Midbrain (tissue), 1 donor: ENCODE measurements at places on chromosomes 6 and 20.

DNA sequence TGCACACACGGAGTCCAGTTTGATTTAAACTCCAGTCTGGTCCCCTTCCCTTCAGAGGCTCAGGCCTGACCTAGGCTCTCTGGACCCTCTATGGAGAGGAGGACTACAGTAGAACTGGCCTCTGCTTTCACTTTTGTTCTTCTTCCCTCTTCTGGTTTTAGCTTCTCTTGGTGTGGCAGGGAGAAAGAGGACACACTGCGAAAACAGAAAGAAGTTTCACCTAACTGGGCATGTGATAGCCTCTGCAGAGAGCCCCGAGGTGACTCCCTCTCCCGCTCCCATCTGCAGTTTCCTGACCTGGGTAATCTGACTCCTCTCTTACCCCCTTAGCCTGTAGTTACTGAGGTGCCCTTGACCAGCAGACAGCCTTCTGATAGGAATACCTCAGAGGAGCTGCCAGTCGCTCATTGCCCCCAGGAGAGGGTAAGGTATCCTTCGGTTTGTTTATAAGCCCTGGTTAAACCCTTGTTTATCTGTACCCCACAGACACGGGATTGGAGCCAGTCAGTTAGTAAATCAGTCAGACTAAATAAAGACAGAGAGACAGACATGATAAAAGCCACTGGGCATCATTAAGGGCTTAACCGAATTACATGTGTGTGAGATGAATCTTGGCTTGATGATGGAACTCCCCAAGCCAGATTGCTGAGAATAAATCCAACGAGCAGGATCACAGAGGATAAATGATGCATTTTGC lies 12.0 kb upstream of the DTNBP1 start:
- DNase-seq = no peak

GRCh38 chr6:143160439-143161220 lies 99.9 kb downstream of the AIG1 start:
- no peak for DNase-seq

- DNase-seq = no peak
Observed at GRCh38 chr6:144338474-144338873, 53.3 kb downstream of the UTRN start.

- DNase-seq = no peak
Observed at GRCh38 chr20:43014206-43014605, 175.5 kb downstream of the PTPRT start.

DNA sequence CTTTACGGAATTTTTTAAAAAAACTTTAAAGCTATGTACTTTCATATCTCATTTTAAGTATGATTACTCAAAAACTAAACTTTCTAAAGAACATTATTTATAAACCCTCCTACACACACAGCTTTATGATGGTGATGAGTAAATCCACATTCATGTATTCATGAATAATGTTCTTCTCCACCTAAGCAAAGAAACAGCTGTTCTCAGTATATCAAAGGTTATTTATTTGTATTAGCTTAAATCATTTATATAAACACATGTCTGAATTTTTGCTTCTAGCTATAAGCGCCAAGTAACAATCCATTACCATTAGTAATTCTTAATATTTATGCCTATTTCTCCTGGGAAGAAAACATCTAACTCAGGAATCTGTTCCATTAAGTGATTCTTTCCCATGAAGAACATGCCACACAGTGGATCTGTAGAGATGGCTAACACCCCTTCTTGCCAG lies 63.3 kb downstream of the SMLR1 start:
- no peak for DNase-seq

GRCh38 chr20:14706555-14706954 lies 369.1 kb upstream of the FLRT3 start:
- no peak for DNase-seq

GRCh38 chr20:16283307-16283706 lies 289.9 kb downstream of the KIF16B start:
- no peak for DNase-seq

GRCh38 chr6:80329496-80329895 lies 223.0 kb downstream of the BCKDHB start:
- no peak for DNase-seq

GRCh38 chr6:33335916-33336315 lies 18.4 kb upstream of the ZBTB22 start:
- no peak for DNase-seq

DNA sequence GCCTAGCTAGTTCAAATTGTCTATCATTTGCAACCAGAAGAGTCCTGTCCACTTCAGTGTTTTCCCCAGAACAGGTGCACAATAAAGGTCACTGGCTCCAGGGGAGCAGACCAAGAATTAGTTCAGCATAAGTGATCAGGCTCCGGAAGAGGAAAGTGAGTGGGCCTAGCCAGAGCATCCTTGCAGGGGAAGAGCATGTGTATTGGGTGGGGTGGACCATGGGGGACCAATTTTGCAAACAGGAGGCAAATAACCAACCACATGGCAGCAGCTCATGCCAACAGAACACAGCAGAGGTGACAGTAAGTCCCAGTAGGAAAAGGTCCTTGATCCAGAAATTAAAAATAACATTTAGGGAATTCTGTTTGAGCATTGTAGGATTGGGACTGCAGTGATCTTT lies 43.2 kb upstream of the CNR1 start:
- no peak for DNase-seq

GRCh38 chr6:136736281-136736960 lies 55.9 kb downstream of the MAP3K5 start:
- DNase-seq = no peak

- DNase-seq = no peak
Observed at GRCh38 chr6:37745748-37746147, 48.1 kb upstream of the MDGA1 start.

GRCh38 chr6:19465760-19466159 lies 371.4 kb upstream of the ID4 start:
- no peak for DNase-seq

DNA sequence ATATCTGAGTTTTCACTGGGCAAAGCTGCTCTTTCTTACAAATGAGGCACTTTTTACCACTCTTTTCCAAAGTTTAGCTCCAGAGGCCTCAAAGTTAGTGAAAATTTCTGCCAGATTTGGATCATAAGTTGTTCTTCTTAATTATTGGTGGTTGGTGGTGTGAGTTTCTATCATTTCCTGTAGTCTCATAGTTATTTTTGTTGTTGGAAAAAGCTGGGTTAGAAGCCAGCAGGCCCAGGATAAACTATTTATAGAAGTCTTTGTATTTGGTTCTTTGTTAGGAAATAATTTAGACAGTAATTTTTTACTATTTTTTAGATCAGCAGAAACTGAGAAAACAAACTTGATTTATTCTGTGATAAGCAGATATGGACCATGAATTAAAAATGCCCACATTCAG lies 10.6 kb downstream of the PFDN4 start:
- no peak for DNase-seq

DNA sequence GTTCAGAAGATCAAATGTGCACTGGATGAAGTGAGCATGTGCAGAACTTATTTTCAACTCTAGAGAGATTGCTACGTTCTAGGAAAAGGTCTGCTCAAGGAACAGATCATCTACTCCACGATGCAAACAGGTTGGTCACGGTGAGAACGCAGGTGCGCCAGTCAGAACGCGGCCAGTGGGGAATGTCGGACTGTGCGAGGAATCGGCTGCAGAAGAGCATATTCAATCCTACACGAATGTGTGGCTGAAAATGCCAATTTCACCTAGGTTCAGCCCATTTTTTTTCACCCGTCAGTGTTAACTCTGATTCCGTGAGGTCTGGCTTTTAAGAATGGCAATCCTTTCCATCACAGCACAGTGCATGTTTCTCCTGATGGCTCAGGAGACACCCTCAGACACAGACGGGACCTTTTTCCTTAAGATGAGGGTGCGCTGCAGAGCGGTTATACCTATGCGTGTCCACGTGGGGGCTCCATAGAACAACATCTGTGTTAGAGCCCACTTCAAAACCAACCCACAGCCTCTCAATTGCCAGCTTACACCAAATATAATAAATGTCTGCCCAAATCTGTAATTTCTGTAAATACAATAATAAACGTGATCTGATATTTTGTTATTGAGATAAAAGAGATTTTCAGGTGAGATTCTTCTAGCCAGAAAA lies 250.4 kb downstream of the FOXA2 start:
- DNase-seq = peak; percentile 25

- DNase-seq = no peak
Observed at GRCh38 chr20:31920275-31920855, 31.5 kb downstream of the PDRG1 start.

DNA sequence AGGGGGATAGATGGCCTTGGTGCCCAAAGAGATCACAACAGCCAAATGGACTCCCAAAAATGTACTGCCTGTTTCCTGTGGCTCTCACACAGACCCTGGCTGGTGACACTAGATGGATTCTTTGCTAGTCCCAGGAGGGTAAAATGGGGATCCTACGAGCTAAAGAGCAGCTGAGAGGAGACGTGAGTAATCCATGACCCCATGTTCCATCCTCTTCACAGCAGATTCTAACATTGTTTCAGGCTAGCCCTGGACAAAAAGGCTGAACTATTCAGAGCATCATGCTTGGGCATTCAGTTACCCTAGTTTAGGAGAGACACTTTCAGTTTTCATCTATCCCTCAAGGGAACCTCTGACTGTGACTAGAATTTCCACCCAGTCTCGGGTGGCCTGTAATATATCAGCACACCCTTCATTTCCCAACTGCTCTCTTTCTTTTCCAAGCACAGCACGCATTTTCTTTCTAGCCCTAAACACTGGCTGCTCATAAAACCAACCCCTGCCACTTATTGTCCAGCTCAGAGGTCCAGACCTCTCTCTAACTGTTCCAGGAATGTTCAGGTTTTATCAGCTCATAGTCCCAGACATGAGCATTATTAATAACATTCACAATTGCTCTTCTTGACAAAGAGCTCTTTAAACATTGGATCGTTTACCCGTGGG lies 48.5 kb downstream of the SLC22A1 start:
- no peak for DNase-seq

DNA sequence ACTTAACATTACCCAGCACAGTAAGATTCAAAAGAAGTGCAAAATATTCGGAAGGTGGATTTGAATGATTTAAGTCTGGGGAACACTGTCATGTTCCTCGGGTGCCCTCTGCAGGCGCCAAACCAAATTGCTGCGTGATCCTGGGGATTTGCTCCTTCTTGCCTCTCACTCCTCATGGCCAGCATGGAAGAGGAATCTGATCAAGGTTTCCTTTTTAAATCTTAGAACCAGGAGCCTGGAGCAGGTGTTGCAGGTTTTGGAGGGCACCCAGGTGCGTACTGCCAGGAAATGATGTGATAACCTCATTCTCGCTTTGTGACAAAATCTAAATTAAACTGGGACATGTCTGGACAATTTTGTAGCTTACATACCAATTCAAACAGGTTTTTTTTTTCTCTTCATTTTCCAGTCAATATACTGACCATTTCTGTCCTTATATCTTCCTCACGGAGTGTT lies 8.1 kb upstream of the PFDN4 start:
- DNase-seq = peak; percentile 80

DNA sequence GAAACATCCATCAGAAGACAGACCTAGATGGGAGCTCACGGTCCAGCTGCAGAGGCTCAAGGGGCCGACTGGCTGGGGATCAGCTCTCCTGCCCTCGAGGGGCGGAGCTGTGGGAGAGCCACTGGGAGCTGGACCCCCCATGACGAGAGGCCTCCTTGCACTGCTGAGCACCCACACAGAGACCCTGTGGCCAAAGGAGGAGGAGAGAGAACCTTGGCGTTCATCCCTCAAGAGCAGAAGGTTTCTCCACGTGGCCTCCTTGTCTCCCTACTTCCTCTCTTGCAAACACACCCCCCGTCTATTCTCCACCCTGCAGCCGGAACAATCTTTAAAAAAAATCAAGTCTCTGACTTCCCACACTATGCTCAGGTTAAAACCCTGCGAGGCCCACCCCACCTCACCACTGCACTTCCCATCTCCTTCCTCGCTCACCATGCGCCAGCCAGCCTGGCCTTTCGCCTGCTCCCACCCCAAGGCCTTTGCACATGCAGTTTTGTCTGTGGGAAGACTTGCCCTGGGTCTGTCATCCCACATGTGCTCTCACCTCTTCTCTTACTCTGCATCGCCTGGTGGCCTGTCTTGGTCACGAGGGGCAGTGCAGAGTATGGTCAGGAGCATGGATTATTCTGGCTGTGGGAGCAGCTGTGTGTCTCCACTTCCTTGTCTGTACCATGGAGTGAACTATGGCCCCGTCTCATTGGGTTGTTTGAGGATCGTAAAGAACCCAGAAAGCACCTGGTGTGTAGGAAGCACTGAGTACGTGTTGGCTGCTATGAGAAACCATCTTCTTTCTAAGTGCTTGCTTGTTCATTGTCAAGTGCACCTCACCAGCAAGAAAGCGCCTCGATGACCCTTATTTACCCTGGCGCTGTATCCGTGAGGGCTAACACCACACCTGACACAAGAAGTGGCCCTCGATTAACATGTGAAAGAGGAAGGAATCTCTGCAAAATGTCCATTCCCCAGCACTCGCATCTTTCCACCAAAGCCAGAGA lies 32.9 kb downstream of the PMEPA1 start:
- DNase-seq = no peak

DNA sequence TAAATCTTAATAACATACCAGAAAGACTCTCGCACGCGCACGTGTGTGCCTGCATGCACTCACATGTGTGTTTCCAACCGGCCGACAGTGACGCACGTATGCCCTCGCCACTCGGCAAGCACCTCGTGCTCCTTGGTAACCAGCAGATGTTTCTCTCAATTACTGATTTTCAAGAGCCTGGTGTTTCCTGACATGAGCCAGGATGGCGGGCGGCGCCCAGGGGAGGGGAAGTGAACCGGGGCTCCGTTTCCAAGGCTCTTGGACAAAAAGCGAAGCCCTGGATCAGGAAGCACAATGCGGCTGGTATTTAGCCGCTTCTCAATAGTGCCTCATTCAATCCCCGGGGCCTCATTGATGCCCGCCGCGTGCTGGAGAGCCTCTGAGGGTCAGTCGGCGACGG lies 37.7 kb downstream of the PMEPA1 start:
- no peak for DNase-seq

GRCh38 chr6:159358562-159358961 lies 189.4 kb downstream of the FNDC1 start:
- no peak for DNase-seq

- DNase-seq = peak; percentile 36
Observed at GRCh38 chr6:87832025-87832825, 130.2 kb upstream of the AKIRIN2 start.

- no peak for DNase-seq
Observed at GRCh38 chr6:45209762-45210161, 118.4 kb upstream of the RUNX2 start.

DNA sequence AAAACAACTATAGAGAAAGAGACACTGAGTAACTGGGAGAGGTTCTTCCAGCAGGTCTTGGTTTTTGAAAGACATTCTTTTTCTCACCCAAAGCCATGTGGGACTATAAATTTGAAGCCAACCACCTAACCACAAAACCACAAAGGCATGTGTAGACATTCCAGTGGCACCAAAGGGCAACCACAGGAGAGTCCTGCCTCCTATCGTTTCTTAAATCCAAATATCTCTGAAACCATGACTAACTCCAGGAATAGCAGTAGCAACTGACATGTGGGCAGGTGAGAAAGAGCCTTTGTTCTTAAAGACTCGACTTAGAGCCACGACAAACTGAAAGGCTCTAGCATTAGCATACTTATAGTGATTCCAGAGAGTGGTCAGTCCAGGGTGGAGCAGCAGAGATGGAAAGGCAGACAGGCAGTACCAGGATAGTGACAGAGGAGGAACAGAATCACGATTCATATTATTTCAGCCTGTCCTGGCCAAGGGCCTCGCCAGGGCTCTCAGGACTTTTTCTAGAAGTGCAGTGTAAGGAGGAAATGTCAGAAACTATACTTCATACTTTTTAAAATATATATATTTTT lies 9.4 kb upstream of the COL9A1 start:
- DNase-seq = no peak

- DNase-seq = no peak
Observed at GRCh38 chr20:38420388-38421085, 14.6 kb downstream of the SNHG17 start.
